ENCODE measurements at places on chromosomes 12 and 14. TPM values are rescaled to one million over a fixed set of nuclear protein-coding genes. Genes with fewer than 3 reads are reported as not detected.

Gene EPS8
- total RNA-seq = 3.8 TPM

Gene NYNRIN
- total RNA-seq = 0.32 TPM

DNA sequence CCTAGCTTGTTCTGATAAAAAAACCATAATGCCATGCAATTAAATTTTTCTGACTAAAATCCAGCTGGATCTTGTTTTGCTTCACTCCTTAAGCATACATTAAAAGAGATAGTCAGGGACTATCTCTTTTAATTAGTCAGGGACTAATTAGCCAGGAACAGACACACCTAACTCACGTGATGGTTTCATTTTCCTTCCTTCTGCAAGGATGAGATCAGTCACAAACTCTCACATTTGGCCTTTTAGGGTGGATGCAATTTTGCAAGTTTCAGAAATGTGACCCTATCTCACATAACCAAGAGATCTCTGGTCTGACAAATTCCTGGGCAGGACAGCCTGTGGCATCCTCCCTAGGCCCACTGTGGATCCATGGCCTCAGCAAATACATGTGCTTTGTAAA is 62.4 kb downstream of the SETD3 start:
- DNase-seq = no peak
- no peak overlapping the region for H3K4me3 ChIP-seq
- H3K4me1 ChIP-seq = no peaks in the 10 kb centered on the region
- H3K27ac ChIP-seq = no peak overlapping the region
- H3K27me3 ChIP-seq = no peaks in the 10 kb centered on the region
- no peaks in the 10 kb centered on the region for H3K36me3 ChIP-seq

GRCh38 chr14:49483268-49483667 is 102.9 kb downstream of the RPS29 start:
- H3K36me3 ChIP-seq = no peaks in the 10 kb centered on the region
- H3K4me3 ChIP-seq = no peak overlapping the region
- no peak for DNase-seq
- H3K27me3 ChIP-seq = no peaks in the 10 kb centered on the region
- no peaks in the 10 kb centered on the region for H3K4me1 ChIP-seq

DNA sequence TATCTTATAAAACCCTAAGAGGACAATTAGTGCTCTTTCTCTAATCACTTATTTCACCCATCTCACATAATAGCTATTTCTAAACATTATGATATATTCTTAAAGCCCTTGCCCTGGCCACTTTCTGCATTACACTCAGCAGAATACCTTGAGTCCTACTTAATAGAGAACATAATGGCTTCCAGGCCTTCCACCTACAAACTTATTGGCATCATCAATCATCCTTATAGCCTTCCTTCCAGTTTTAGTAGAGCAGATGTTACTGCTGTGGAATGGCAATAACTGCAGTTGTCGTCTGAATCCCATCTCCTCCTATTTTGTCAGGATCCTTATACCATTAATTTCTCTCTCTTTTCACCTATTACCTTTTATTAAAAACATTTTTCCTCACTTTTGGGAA is 1127.4 kb downstream of the LRFN5 start:
- no peaks in the 10 kb centered on the region for H3K36me3 ChIP-seq
- H3K4me3 ChIP-seq = no peak overlapping the region
- H3K27me3 ChIP-seq = no peaks in the 10 kb centered on the region
- no peaks in the 10 kb centered on the region for H3K4me1 ChIP-seq
- DNase-seq = no peak

GRCh38 chr14:54453252-54453651 is 12.1 kb upstream of the CNIH1 start:
- no peaks in the 10 kb centered on the region for H3K4me1 ChIP-seq
- no peak overlapping the region for H3K4me3 ChIP-seq
- H3K27ac ChIP-seq = no peak overlapping the region
- no peak for DNase-seq
- H3K36me3 ChIP-seq = no peaks in the 10 kb centered on the region
- H3K27me3 ChIP-seq = no peaks in the 10 kb centered on the region

GRCh38 chr14:23537351-23538049 is 14.1 kb downstream of the ZFHX2 start:
- no peaks in the 10 kb centered on the region for H3K36me3 ChIP-seq
- DNase-seq = no peak
- H3K27me3 ChIP-seq = no peaks in the 10 kb centered on the region
- H3K27ac ChIP-seq = no peak overlapping the region
- no peak overlapping the region for H3K4me3 ChIP-seq
- no peaks in the 10 kb centered on the region for H3K4me1 ChIP-seq

DNA sequence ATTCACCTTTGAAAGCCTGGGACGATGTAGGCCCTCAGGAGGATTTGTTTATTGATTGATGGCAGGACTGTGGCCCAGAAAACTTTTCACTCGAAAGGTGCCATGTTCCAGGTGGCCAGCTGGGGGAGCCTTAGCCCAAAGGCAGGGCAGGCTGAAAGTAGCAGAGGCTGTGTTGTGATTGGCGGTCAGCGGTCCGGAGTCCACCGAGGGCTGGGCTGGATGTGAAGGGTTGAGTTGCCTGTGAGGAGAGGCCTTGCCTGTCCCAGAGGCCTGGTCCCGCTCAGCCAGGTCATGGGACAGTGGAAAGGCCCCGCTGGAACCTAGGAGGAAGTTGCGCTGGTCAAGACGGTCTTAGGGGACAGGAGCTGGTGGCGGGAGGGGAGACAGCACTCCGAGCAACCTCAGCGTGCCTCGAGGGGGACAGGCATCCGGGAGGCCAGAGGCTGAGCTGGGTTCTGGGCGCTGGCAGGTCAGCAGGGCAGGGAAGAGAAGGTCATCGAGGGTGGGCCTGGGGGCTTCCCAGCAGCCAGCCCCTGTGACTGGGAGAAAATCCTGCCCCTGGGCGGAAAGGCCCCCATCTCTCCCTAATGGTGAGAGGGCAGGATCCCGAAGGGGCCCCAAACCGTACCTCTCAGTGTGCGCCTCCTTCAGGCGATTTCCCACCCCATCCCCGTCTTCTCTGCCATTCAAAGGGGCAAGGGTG is 26.3 kb downstream of the CMA1 start:
- H3K27ac ChIP-seq = no peak overlapping the region
- H3K4me3 ChIP-seq = no peak overlapping the region
- no peaks in the 10 kb centered on the region for H3K36me3 ChIP-seq
- peaks cover 17% of the 10 kb centered on the region for H3K4me1 ChIP-seq

DNA sequence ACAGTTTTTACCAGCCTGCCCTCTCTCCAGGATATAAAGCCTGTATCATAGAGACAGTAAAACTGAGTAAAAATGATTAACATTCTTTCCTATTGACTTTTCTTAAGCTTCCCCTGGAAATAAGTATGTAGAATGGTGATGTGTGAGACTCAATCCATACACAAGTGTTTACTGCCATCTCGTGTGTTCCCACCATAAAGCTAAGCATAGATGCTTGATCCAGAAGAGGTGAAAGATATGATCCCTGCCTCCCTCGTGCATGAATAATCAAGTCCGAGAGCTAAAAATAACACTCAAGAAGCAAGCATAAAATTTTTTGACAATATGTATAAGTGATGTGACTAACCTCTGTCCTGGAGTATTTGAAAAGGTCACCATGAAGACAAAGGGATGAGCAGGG is 16.9 kb upstream of the GSG1 start:
- no peak for DNase-seq
- H3K27ac ChIP-seq = no peak overlapping the region
- H3K4me3 ChIP-seq = no peak overlapping the region
- no peaks in the 10 kb centered on the region for H3K4me1 ChIP-seq
- no peaks in the 10 kb centered on the region for H3K27me3 ChIP-seq

- no peaks in the 10 kb centered on the region for H3K27me3 ChIP-seq
- H3K4me1 ChIP-seq = no peaks in the 10 kb centered on the region
- no peak for DNase-seq
Measured at GRCh38 chr14:94702629-94703028, 67.3 kb downstream of the GSC start.

- DNase-seq = no peak
- no peaks in the 10 kb centered on the region for H3K27me3 ChIP-seq
- H3K36me3 ChIP-seq = no peaks in the 10 kb centered on the region
- no peak overlapping the region for H3K4me3 ChIP-seq
- no peak overlapping the region for H3K27ac ChIP-seq
Measured at GRCh38 chr12:79925492-79925891, 9.4 kb downstream of the PPP1R12A start.

GRCh38 chr12:19946550-19946949 is 421.8 kb upstream of the PDE3A start:
- no peaks in the 10 kb centered on the region for H3K27me3 ChIP-seq
- no peaks in the 10 kb centered on the region for H3K4me1 ChIP-seq
- H3K4me3 ChIP-seq = no peak overlapping the region
- no peak overlapping the region for H3K27ac ChIP-seq
- no peak for DNase-seq

Gene NID2
- total RNA-seq = not detected

DNA sequence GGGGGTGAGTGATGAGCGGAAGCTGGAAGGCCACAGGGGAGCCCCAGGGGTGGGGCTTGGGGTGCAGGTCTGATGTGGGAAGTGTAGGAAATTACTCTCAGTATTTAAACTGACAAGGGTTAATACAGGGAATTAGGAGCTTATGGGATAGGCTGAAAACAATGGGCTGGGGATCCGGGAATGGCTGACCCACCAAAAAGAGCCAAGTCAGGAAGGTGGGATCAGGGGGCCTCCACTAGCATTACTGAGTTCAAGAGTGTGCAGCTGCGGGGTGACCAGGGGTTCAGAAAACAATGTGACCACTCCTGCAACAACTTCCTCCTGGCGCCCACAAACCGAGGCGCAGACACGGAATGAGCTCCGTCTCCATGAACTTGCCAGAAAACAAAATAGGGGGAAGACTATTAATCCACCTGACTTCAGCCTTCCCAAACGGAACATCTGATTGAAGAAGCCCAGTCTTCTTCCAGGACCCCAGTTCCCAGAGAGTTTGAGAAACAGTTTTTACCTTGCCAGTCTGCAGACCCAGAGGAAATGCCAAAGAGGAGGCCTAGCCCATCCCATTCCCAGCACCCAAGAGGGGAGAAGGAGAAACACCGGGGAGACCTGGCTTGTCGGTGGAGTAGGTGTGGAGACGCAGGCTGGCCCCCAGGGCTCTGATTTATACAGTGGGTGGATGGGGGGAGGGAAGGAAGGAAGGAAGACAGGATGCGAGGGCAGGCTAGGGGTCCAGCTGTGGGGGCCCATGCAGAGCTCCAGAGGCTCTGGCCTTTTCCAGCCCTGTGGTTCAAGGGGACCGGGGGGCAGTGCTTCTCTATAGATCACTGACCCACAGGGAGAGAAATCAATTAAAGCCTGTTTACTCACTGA is 16.5 kb upstream of the YY1 start:
- H3K27me3 ChIP-seq = no peaks in the 10 kb centered on the region
- peak overlapping the region; percentile 76 for H3K27ac ChIP-seq
- H3K4me3 ChIP-seq = peak overlapping the region; percentile 82
- no peak for DNase-seq
- H3K4me1 ChIP-seq = peaks cover 43% of the 10 kb centered on the region
- no peaks in the 10 kb centered on the region for H3K36me3 ChIP-seq

DNA sequence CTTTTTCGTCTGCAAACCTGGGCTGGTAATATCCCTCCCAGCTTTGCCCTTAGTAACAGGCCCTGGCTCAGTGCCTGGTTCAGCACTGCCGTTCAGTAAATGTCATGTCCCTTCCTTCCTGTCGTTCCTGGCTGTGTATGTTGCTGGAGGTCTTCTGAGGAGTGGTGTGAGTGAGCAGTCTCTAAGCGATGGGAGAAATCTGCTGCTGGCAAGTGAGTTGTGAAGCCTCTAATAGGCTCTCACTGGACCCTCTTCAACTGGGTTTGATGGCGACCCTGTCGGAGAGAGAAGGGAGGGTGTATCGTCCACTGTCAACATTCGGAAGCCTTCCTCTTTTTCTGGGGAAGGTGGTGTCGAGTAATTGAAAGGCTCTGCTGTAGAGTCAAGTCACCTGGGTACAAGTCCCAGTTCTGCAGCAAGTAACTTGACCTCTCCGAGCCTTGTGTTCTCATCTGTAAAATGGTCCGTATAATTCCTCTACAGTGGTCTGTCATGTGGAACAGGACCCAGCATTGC is 62.8 kb downstream of the HRK start:
- peaks cover 17% of the 10 kb centered on the region for H3K4me1 ChIP-seq
- peak overlapping the region; percentile 67 for H3K4me3 ChIP-seq
- H3K27me3 ChIP-seq = no peaks in the 10 kb centered on the region
- peak; percentile 11 for DNase-seq

Gene DNAJC22
- not detected for total RNA-seq

Gene BMP4
- 2.2 TPM for total RNA-seq

Gene PRH1
- total RNA-seq = 15.3 TPM

DNA sequence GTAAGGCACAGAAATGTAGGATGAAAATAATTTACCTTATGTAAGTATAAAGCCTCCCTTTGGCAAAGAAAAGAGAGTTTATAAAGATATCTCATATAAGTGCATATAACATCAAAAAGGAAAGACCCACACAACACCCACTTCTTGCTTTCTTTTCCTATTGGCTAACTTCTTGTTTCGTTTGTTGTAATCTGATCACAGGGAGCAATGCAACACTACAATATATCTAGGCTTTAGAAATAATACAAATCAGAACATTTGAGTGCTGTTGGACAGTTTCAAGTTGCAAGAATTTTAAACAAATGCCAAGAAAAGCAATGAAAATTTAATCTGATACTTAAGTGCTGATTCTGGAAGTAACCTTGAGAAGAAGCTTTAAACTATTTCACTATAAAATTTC is 1.3 kb downstream of the FGD6 start:
- no peaks in the 10 kb centered on the region for H3K27me3 ChIP-seq
- no peak overlapping the region for H3K4me3 ChIP-seq
- H3K36me3 ChIP-seq = no peaks in the 10 kb centered on the region

- no peak for DNase-seq
- no peaks in the 10 kb centered on the region for H3K4me1 ChIP-seq
- no peaks in the 10 kb centered on the region for H3K27me3 ChIP-seq
- no peak overlapping the region for H3K27ac ChIP-seq
- H3K4me3 ChIP-seq = no peak overlapping the region
Measured at GRCh38 chr14:48704639-48705038, 881.5 kb downstream of the RPS29 start.

DNA sequence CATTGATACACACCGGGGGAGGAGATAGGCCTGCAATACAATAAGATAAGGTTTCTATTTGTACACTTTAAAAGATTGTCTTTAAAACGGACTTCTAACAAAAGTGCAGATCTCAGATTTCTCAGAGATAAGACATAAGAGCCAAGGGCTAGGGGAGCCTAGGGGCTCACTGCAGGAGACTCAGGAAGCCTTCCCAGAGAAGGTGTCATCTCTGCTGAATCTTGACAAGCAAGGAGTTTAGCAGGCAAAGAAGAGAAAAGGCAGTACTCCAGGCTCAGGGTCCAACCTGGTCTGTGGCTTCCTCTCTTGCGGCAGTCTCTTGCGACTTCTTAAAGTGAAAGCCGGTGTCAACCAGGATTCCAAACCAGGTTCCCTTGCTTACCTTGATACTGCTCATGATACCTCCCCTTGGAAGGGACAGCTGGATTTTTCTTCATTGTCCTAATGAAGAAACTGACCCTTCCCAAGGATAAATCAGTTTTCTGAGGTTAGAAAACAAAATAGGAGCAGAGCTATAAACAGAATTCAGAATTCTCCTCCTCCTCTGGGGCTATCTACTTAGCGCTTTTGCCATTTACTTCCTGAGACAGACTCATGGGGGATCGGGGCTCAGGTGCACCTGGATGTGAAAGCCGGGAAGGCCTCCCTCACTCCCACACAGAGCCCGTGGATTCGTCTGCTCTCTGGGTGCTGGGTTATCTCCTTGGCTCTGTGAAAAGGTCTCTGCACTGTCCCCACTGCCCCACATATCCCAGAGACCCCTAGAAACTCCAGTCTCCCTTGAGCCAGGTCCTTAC is 1.7 kb upstream of the SCNN1A start:
- no peaks in the 10 kb centered on the region for H3K36me3 ChIP-seq
- H3K4me1 ChIP-seq = peaks cover 29% of the 10 kb centered on the region
- no peak overlapping the region for H3K4me3 ChIP-seq
- no peaks in the 10 kb centered on the region for H3K27me3 ChIP-seq

Gene FAM181A
- total RNA-seq = not detected

Gene TSPAN19
- total RNA-seq = not detected

- DNase-seq = no peak
- H3K4me1 ChIP-seq = peaks cover 56% of the 10 kb centered on the region
- no peaks in the 10 kb centered on the region for H3K36me3 ChIP-seq
- no peak overlapping the region for H3K4me3 ChIP-seq
Measured at GRCh38 chr12:46459861-46460545, 87.4 kb upstream of the SLC38A2 start.

Measured in CD4-positive, alpha-beta memory T cell (primary cell).